ENCODE measurements at places on chromosomes 13 and 19.
A peak's percentile ranks its signal among the peaks of the same experiment; 100 is the strongest.

DNA sequence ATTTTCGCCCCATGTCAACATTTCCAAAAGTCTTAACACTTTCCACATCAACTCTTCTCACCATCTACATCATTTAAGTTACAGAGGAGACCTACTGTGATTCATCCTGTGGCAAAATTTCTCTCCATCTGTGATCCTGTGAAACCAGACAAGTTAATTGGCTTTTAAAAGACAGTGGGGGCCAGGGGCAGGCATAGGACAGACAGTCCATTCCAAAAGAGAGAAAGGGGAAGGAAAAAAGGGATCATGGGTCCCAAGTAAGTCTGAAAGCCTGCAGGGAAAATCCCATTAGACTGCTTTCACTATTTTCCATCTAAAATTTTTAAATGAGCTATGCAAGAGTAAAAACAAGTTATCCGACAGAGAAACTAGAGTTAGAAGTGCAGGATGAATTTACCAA, 121.0 kb downstream of the MRPL57 start:
- DNase-seq = no peak

- no peak for DNase-seq
Measured at GRCh38 chr19:13989487-13989886, 16.6 kb downstream of the RFX1 start.

DNA sequence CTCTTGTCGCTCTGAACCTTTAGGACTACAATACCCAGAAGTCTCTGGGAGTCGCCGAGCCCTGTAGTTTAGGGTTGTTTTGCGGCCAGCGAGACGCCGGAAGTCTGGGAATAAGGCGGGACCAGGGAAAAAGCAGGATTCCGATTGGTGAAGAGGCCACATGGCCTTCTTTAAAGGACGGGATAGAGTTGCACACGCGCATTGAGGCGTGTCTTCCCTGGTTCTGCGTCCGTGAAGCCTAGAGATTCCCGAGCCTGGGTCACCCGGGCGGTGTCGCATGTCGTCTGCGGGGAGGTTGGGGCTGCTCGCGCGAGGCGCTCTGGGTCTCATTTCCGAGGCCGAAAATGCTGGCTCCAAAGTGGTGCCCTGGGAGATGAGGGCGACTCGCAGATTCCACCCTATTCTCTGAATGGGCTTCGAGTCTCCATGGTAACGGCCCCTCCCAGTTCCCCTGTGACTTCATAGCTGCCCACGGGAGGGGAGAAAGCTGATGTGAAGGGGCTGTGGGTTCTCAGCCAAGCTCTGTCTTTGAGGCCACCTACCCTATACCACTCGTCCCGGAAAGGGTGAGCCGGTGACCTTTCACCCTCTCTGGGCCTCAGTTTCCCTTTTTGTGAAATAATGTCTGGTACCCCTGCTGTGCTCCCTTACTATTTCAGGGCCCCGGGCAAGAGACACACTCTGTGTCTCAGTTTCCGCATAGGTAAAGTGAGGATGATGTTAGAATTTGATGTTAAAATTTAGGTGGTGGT, 614 bp upstream of the ZSCAN5A start:
- DNase-seq = peak; percentile 82

DNA sequence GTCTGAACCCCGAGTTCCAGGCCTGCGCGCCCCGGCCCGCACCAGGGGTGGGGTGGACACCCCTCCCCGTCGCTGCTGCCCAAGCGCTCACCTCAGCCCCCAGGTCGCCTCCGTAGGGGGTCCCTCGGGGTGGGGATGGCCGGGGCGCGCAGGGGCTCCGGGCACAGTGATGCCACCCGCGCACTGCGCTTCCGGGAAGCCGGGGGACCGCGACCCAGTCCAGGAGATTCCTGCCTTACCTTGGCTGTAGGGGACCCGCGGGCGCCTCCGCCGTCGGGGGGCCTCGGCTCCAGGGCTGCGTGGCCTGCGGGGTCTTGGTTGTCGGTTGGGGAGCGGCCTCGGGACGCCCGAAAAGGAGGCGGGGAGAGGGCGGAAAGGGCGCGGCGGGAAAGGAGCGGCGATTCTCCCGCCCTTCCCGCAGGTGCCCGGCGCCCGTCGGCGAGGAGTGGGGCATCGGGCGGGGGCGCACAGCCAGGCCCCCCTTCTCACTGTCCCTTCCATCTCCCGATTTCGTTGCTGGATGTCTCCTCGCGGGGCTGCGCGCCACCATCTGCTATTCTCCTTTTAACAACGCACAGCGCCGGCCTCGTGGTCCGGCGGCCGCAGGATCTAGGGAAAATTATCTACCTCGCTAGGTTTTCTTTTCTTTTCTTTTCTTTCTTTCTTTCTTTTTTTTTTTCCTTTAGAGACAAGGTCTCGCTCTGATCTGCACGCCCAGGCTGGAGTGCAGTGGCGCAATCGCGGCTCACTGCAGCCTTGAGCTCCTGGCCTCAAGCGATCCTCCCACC, at the start of gene KEAP1:
TSS of gene KEAP1 (minus strand) at position 355 of the 788 bp plus-strand sequence. CDS start 3,323 bp downstream, outside the sequence.
- DNase-seq = no peak

GRCh38 chr13:63514886-63515285, 2099.2 kb upstream of the PCDH20 start:
- no peak for DNase-seq

- no peak for DNase-seq
Measured at GRCh38 chr19:17490411-17490810, 20.1 kb downstream of the SLC27A1 start.

GRCh38 chr13:110442930-110443621, 118.4 kb downstream of the RAB20 start:
- no peak for DNase-seq

DNA sequence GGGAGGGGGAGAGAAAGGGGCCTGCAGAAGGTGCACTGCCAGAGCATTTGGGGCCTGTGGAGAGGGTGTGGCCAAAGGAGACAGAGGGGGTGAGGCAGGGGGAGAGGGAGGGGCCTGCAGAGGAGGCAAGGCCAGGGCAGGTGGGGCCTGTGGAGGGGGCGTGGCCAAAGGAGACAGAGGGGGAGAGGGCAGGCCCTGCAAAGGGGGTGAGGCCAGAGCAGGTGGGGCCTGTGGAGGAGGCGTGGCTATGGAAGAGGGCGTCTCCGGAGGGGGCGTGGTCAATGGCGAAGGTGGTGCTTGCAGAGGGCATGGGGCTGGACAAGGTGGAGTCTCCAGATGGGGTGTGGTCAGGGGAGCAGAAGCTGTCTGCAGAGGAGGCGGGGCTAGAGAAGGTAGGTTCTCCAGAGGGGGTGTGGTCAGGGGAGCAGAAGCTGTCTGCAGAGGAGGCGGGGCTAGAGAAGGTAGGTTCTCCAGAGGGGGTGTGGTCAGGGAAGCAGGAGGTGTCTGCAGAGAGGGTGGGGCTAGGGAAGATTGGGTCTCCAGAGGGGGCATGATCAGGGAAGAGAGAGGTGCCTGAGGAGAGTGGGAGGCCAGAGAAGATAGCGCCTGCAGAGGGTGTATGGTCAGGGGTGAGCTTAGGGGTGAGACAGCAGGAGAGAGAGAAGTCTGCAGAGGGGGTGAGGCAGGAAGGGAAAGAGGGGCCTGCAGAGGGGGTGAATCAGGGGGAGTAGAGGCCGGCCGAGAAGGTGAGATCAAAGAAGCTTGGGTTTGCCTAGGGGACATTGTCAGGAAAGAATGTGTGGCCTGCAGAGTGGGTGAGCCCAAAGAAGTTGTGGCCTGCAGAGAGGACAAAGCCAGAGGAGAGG, 3.4 kb downstream of the PRR36 start:
- DNase-seq = no peak

- DNase-seq = no peak
Measured at GRCh38 chr13:101308247-101309013, 107.9 kb downstream of the NALCN start.

- no peak for DNase-seq
Measured at GRCh38 chr13:91220872-91221271, 126.6 kb upstream of the MIR17HG start.

DNA sequence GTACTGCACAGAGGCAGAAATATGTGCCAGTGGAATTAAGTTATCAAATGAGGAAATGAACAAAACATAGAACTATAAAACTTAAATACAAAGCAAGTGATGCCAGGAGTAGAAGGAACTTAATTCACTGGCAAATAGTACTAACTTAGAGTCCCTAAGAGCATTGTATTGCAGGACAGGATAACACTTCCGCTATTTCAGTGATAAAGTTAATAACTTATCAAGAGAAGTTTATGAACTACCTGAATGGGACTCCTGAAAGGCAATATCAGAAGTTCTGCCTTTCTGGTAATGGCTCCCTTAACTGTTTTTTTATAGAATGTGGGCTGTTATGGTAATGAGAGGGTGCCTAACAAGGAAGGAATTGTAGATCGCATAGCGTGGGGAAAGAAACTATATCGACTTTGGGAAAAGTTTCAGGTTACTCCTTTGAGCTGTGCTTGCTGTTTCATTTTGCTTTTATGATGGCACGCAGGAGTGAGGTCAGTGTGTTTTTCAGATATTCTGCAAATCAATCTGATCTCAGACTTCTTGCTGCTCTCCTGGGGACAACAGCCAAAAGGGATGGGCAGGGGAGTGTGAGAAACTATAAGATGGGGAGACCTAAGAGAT, 95.3 kb upstream of the MLNR start:
- no peak for DNase-seq
